ENCODE measurements at places on chromosomes 16 and 17.
A peak's percentile ranks its signal among the peaks of the same experiment; 100 is the strongest.

DNA sequence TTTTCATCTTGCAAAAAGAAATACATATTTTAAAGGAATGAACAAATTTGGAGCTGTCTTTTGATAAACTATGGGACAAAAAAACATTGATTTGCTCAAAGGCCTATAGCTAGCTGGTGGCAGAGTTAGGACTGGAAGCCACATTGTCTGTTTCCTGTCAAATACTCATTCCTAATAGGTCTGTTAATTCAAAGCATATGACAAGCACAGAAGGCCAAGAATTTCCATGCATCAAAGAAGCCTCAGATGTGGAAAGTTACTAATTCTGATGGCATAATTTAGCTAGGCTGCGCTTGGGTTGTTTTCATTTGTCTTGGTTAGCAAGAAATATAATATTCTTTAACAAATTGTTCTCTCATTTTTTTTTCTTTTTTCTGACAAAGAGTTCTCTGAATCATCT is 98.0 kb downstream of the CDK5R1 start:
- no peak for DNase-seq

DNA sequence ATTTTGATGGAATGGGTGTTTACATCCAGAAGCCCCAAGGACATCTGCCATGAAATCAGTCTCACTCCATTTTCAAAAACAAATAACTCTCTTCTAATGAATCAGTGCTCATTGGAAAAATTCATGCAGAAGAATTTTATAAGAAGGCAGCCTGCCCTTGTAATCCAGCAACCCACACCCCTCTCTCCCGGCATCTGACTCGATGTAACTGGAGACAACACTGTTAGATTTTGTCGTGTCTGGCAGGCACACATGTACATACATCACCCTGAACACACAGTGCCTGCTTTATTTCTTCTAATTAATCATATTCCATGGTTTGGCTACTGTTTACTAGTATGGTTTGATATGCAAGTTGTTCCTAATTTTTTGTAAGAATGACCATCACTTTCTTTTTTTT is 11.9 kb upstream of the PLD6 start:
- DNase-seq = no peak

DNA sequence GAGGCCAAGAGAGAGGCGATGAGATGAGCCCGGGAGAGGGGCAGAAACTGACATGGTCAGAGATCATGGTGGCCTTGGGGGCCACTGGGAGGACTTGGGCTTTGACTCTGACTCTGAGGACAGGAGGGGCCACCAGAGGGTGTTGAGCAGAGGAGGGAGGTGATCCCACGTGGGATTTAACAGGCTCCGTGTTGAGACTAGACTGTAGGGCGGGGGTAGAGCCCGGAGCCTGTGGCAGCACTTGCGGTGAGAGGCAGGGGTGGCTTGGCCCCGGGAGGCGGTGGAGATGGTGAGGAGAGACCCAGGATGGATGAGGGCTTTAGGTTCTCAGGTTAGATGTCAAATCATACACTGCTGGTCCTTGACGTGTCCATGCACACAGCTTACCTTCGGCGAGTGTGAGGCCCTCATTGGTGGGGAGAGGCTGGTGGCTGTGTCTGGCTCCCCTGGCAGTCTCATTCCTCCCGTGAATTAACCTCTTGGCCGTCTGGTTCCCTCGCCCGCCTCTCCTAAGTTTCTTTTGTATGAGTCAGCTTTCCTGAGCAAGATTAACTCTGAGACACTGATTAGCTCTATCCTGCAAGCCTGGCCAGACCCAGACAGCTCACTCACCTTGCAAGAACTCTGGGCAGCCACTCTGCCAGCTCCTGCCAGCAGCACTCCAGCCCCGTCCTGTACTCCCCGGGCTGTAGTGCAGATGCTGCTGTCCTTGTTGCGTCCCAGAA is 39.7 kb downstream of the VPS35L start:
- DNase-seq = no peak

DNA sequence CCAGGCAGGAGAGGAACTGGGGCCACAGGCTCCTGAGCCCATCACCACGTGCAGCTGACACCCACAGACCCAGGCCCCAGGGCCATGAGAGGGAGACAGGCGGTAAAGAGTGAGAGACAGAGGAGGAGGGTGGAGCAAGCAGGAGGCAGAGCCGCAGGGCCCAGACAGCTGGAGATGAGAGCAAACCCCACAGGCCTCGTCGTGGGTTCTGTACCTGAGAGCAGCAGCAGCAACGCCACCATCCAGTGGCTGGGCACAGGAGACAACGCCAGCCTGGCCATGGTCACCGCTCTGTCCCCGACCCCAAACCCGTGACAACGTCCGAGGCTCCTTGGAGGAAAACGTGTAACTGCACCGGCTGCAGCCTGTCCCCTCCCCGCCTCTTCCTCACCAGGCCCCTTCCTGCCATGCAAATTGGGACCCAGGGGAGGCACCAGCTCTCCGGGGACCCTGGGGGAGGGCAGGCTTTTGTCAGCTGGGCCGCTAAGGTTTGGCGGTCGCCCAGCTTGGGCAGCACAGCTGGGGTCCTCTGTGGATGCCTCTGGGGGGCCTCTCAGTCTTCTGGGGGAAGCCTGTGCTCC is at the start of gene CD79B:
CD79B (minus strand) TSS at position 351 of the 581 bp plus-strand sequence; CDS start at position 281, 70 bp downstream.
- DNase-seq = peak; percentile 56

GRCh38 chr17:82803606-82804005 is 36.2 kb downstream of the ZNF750 start:
- DNase-seq = no peak

DNA sequence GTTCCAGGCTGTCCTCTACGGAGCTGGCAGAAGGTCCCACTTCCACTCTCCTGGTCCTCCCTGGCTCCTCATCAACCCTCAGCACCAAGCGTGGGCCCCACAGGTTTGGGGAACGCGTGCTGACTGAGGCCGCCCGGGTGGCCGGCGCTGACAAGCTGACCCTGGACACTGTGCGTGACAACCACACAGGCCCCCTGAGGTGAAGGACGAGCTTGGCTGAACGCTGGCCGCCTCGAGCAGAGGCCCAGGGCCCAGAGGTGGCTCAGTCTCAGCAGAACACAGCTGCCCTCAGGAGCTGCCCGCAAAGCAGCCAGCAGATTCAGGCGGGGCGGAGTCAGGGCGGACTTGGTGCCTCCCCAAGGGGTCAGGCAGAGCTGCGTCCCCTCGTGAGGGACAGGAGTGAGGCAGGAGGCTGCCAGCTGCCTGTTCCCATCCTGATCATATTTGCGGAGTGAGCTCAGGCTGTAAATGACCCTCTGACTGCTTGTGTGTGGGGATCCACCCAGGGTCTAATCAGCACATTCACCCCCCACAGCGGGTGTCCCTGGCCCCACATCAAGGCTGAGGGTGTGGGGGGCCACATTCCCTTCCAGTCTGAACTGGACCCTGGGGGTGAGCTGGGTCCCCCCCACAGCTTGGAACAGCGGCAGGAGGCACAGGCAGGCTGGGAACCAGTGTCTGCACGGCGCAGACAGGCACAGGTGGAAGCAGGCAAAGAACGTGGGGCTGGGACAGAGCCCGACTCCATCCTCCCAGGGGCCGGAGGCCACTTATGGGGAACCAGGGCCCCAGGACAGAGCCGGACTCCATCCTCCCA is 105.1 kb upstream of the METRNL start:
- DNase-seq = no peak

- no peak for DNase-seq
Measured at GRCh38 chr17:65553646-65554552, 7.5 kb downstream of the AXIN2 start.

DNA sequence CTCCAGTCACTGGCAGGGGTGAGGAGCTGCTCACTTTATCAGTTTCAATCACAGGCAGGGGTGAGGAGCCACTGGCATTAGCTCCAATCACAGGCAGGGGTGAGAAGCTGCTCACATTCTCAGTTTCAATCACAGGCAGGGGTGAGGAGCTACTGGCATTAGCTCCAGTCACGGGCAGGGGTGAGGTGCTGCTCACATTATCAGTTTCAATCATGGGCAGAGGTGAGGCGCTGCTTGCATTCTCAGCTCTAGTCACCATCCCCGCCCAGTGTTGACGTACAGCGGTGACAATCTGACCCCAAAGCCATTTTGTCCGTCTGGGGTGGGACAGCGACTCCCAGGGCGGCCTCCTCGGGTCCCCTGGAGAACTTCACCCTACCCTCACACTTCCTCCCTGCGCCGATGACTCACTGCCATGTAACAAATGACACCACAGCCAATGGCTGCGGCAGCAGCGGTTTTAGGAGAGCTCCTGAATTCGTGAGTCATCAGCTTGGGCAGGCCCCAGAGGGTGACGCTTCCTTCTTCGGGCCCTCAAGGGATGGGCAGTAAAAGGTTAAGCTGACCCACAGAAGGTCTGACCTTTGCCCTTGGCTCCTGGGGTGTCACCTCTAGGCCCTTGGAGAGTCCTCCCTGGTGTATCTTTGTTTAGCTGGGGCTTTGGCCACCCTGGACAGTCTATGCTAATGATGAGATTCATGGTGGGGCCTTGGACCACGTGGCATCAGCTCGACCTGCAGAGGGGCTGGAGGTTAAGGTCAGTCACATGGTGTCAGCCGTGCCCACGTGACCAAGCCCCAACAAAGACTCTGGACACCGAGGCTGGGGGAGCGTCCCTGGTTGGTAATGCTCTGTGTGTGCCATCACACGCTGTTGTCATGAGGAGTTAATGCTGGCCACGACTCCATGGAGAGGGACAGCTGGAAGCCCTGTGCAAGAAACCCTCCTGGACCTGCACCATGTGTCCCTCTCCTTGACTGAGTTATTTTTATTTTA is 171.7 kb downstream of the C16orf95 start:
- DNase-seq = no peak

GRCh38 chr16:9499941-9500593 is 408.6 kb downstream of the HAPSTR1 start:
- DNase-seq = no peak

DNA sequence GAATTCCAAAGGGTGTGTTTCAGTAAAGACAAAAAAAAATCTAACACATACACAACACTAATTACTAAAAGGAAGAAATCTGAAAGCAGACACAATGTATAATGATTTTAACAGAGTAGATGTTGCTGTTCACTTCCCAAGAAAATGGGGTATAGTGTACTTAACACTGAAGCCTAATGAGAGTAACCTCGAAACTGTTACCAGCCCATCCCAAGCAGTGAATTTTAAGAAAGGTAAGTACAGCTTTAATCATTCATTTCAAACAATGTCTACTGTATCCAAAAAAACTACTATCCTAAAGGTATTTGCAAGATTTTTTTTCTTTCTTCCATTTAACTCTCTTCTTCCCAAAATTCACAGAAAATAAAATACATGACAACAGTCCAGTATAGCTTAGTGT is 8.3 kb downstream of the GRB2 start:
- no peak for DNase-seq

- DNase-seq = no peak
Measured at GRCh38 chr16:55408661-55409060, 70.3 kb upstream of the MMP2 start.

- no peak for DNase-seq
Measured at GRCh38 chr17:5695480-5695879, 111.2 kb upstream of the NLRP1 start.

DNA sequence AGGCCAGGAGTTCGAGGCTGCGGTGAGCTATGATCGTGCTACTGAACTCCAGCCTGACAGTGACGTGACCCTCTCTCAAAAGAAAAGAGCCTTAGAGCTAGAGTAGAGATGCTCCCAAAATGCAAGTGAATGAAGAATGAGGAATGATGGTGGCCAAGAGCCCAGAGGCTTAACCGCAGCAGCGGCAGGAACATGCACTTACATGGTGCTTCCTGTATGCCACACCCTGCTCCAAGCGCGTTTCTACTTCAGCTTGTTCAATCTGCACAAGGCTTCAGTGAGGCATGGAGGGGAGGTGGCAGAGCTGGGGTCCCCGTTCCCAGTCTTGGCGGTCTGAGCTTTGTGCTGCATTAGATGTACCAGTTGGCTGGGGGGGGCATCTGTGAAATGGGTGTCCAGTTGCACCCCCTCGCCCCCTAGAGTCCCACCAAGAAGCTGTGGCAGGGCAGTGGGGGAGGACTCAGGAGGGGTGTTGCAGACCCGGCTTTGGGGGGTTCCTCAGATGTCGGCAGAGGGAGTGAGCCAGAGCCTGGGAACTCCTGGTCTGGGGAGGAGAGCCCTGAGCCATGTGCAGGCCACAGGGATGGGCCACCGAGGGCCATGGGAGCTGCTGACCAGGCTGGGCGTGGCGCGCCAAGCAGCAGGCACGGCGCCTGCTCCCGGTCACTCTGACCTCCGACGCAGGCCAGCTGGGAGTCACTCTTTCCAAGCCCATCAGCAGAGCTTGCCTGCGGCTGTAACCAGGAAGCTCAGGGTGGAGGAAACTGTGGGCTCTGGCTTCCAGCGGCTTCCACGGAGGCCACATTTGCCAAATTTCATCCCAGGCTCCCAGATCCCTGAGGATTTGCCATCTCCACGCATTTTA is 260.1 kb downstream of the PARN start:
- no peak for DNase-seq

DNA sequence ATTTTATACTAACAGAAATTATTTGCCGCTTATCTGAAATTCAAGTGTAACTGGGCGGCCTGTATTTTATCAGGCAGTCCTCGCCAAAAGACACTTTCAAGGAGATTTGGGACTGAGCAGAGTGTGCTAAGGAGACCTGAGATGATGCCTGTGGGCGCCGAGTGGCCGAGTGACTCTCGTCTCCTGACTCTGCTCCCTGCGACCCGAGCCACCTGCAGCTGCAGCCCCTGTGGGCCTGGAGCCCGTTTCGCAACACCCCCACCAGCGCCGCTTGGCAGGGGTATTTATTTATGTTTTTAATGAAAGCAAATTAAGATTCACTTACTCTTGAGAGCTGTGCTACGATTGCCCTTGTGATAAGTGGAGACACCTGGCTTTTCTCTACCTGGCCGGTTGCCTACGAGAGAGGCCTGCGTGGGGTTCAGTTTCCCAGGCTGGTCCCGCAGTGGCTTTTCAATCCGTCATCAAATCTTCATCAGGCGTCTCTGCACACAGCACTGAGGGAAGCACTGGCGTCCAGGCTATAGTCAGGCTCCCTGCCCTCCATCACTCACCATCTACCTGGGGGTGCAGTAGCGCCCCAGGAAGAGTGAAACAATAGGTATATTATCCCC is 124.0 kb downstream of the SEC14L1 start:
- no peak for DNase-seq

DNA sequence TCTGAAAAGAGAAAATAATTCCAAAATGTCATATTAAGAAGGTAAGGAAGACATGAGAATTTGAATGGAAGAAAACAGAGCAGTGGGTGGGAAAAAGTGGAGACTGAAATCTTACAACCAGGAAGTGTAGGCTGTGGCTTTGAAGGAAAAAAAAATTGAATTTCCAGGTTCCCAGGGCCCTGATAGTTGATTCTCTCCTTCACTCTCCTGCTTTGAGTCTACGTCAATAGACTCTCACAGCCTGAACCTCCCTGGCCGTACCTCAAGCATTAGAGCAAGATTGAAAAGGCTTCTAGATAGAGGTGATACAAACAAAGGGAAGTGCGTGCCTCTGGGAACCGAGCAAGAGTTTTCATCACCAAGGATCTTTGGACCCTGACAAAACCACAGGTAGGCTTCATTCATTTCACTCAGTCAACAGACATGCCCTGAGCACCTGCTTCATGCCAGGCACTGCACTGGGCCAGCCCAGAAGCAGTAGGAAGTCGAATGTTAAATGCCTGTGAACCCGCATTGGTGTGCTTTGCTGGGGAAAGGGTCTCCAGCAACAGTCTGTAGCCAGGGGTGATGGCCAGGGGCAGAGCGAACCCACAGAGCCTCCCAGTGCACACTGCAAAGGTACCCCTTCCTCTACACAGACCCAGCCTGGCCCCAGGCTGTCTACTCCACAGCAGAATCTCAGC is 163.9 kb downstream of the SLC39A11 start:
- no peak for DNase-seq

Measured in CD4-positive, alpha-beta T cell treated with Interleukin-6 for 4 hours (primary cell).